IMR-90 (cell line): ENCODE measurements at places on chromosomes 4 and X. TPM values are rescaled to one million over a fixed set of nuclear protein-coding genes. Genes with fewer than 3 reads are reported as not detected.

Gene CLIC2
- under 0.01 and 0.18 TPM in 2 replicates for total RNA-seq

Gene FGFBP1
- under 0.01 TPM in 1 of 2 replicates, not detected in the other for total RNA-seq

Gene SSX2B
- total RNA-seq: not detected in 2 replicates

Gene SOWAHD
- 0.18 and 0.28 TPM in 2 replicates for total RNA-seq

Gene S100G
- not detected in 2 replicates for total RNA-seq

Gene F9
- total RNA-seq: not detected in 2 replicates

Gene SLIT2
- 13.6 and 18.1 TPM in 2 replicates for total RNA-seq

Gene TMEM150C
- under 0.01 and 0.36 TPM in 2 replicates for total RNA-seq

Gene GPR78
- total RNA-seq: under 0.01 TPM in 2 replicates

DNA sequence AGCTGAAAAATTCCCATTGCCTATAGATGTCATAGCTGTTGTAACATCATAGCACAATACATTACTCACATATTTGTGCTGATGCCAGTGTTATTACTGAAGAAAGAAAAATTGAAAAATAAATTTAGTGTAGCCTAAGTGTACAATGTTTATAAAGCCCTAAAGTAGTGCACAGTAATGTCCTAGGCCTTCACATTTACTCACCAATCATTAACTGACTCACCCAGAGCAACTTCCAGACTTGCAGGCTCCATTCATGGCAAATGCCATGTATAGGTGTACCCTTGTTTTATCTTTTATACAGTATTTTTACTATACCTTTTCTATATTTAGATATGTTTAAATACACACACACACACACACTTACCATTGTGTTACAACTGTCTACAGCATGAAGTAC, 265.4 kb upstream of the MAGEB18 start:
- DNase-seq: no peak

GRCh38 chr4:153618833-153619232, 65.2 kb upstream of the TLR2 start:
- peak; percentile 13 for DNase-seq

DNA sequence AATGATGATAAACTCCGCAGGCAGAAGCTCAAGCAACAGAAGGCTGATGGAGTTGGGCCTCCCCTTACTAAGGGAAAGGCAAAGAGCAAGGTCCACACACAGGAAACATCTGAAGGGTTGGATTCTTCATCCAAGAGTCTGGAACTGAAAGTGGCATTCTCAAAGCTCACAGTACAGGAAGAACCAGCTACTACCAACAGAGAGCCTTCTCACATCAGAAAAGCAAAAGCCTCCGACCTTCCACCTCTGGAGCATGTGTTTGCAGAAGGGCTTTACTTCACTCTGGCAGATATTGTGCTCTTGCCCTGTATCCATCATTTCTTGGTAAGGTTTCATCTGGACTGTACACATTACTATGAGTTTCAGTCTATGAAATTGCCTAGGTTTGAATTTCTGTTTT, 10.6 kb downstream of the GSTCD start:
- DNase-seq: no peak

DNA sequence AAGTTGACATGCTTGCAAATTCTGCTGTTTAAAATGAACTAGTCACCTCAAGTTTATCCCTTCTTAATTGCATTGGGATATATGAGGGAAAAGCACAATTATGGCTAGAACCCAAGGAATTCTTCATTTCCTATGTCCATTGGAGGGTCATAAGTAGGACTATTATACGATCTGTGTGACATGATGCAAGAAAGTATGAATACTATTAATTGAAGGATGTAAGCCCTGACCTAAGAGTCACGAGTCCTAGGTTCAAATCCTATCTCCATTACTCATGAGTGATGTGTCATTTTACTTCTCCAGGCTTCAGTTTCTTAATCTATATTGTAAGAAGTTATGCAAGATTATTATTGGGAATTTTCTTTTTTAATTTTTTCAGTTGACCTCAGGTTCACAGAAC, 542.9 kb upstream of the GRIA3 start:
- no peak for DNase-seq

GRCh38 chr4:120155287-120155686, 88.6 kb upstream of the MAD2L1 start:
- no peak for DNase-seq

GRCh38 chr4:181272422-181272821, 970.8 kb upstream of the TENM3 start:
- DNase-seq: no peak

- DNase-seq: no peak
These were observed 25.5 kb downstream of the MMAA start for GRCh38 chr4:145644699-145645098.

- no peak for DNase-seq
These were observed 67.3 kb upstream of the PRPS1 start for GRCh38 chrX:107560980-107561379.

DNA sequence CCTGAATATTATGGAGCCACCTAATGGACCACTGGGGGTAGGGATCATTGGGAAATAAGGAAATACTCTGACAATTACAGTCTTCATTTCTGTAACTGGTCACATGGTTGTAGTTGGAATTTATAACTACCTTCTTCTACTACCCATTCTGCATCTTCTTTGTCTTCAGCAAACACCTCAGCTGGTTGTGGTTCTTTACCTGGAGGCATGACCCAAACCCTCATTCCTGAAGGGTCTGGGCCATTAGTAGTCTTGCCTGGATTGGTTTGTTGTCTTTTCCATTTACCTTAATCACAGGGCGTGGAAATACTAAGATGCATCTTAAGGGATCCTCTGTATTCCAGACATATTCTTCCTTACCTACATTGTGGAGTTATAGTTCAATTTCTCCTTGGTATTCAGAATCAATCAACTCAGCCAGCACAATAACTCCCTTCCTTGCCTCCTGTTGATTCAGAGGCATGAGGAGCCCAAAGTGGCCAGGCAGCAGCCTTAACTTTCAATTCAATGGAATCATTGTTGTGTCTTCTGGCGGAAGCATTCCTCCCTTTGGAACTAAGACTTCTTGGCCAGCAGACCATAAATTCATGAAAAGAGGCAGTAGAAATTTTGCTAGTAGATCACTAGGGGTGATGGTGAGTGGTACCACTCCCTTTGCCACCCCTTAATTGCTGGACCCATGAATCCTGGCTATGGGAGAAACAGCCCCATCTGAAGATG, 75.7 kb upstream of the RAP2C start:
- DNase-seq: no peak

DNA sequence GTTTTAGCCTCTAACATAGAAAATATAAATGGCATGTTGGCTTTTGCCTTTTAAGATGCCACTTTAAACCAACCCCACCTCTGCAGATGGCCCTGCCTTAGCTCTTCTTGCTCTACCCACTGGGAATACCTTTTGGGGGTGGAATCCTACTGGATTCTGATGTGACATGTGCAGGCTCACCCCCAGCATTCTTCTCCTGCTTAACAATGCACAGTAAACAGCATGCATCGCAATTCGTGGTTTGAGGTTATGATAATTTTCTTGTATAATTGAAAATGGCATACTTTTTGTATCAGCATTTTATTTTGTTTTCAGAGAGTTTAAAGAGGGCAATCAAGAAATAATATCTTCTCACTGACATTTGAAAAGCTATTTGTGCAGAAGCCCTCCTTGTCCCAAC, 167.9 kb downstream of the AREG start:
- DNase-seq: no peak

- DNase-seq: no peak
These were observed 1.7 kb upstream of the TMEM271 start for GRCh38 chr4:577499-578450.

- DNase-seq: no peak
These were observed 16.8 kb upstream of the CLTRN start for GRCh38 chrX:15681433-15681832.

- no peak for DNase-seq
These were observed 336.2 kb downstream of the INPP4B start for GRCh38 chr4:142509881-142510280.

GRCh38 chr4:66554826-66555225, 884.5 kb upstream of the EPHA5 start:
- no peak for DNase-seq

GRCh38 chrX:114058988-114059418, 524.9 kb upstream of the HTR2C start:
- no peak for DNase-seq

DNA sequence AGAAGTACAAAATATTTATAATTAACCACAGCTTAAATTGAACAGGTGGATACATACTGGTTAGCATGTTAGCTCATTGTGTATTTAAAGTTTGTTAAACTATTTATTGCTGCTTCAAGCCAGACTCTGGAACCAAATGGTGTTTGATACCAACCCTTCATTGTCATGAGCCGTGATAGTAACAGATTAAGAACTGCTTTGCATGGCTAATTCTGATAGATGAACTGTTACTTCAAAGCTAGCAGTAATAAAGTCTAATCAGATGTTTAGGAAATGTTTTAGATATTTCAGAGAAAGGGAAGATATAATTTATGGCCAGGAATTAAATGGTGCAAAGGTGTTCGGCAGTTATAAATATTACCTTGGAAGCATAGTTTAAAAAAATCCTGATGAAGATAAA, 676.1 kb upstream of the ATOH1 start:
- DNase-seq: no peak

GRCh38 chr4:26819026-26819425, 41.6 kb upstream of the STIM2 start:
- no peak for DNase-seq
